ENCODE measurements at places on chromosomes 1 and 21.
A peak's percentile ranks its signal among the peaks of the same experiment; 100 is the strongest.

DNA sequence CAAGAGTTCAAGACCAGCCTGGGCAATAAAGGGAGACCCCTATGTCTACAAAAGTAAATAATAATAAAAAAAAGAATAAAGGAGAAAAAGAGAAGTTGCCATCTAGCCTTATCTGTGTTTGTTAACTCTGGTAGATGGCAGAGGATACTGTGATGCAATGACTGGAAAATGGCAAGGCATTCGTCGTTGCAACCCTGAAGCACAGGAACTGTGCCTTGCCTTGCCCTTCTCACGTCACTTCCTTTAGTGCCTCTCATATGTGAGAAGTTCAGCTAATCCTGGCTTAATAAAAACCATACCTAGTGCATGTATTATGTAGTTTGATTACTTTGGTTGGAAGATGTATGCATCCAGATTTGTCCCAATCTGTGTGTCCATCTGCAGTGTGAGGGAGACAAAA lies 25.8 kb upstream of the PIGC start:
- DNase-seq = no peak

DNA sequence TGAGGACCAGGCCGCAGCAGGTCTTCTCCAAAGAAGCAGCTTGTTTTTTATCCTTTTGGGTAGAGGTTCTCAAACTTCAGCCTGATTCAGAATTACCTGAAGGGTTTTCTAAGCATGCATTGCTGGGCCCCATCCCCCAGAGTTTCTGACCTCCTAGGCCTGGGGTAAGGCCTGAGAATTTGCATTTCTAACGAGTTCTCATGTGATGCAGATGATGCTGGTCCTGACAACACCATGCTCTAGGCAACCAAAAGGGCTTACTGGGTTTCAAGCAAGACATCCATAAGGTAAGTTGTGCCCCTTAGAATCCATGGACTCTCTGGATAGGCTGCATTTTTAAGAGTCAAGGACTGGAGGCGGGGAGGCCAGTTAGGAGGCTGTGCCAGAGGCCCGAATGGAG lies 295.1 kb downstream of the HHIPL2 start:
- no peak for DNase-seq

GRCh38 chr1:183910845-183911244 lies 105.9 kb downstream of the RGL1 start:
- no peak for DNase-seq

GRCh38 chr1:70202173-70202758 lies 3.1 kb downstream of the LRRC40 start:
- no peak for DNase-seq

DNA sequence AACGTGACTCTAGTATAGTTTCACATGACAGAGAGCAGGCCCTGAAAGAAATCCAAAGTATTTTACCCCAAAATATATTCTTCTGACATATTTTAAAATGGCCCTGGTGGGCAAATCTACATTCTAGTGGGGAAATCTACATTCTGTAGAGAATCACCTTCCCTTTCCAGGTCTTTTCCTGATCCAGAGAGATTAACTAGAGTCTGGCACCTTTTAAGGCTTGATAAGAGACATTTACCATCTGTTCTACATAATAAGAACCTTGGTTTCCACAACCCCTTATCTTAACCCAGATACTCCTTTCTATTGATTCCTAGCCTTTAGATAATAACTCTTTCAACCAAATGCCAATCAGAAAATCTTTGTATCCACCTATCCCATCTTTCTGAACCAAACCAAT lies 17.0 kb upstream of the L1TD1 start:
- DNase-seq = no peak

- DNase-seq = no peak
Measured at GRCh38 chr1:78088486-78088885, 42.7 kb downstream of the GIPC2 start.

- no peak for DNase-seq
Measured at GRCh38 chr1:214018386-214019268, 30.9 kb downstream of the PROX1 start.

DNA sequence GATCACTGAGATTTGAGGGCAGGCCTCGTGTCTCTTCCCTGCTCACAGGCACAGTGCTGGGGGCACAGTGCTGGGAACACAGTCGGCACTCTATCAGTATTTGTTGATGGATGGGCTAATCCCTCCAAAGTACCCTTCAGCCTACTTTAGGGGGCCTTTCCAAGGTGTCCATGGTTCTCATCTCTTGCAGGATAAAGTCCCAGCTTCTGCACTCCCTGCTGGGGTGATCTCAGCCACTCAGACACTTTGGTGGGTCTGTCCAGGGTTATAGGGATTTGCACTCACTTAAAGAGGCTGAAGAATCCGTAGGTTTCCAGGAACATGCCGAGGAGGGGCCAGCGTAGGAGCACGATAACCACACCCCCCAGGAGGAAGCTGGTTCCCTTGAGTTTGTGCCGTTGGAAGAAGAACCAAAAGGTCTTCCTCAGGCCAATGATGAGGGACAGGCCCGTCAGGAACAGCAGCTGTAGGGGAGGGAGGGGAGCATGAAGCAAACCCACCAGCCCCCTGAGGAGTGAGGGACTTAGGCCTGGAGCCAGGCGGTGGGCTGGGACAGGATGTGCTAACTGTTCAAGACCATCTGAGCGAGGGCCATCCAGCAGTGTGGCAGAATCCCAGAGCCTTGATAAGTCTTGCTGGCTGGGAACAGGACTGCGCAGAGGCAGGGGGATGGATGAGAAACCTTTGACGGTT lies 5.2 kb upstream of the KISS1 start:
- DNase-seq = no peak

DNA sequence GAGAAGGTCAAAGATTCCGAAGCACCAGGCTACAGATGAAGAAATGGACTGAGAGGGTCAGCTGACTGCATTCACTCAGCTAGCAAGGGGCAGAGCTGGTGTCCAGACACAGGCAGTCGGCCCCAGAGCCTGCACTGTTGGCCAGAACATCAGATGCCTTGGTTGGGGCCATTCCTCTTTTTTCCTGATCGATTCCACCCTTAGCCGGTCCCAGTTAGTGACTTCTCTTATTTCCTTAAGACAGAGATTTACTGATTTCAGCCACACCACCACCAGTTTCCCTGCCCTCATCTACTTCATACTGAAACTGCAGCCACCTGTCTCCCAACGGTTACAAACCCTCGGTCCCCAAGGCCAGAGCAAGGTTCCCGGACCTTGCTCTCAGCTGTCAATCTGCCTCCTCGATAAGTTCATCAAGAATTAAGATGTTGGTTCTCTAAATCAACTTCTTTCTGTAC lies 11.5 kb downstream of the CD58 start:
- no peak for DNase-seq

GRCh38 chr1:33260439-33260838 lies 4.1 kb downstream of the ZNF362 start:
- no peak for DNase-seq

GRCh38 chr1:209749205-209749604 lies 6.6 kb upstream of the TRAF3IP3 start:
- no peak for DNase-seq

- DNase-seq = no peak
Measured at GRCh38 chr1:236639686-236640085, 35.4 kb upstream of the HEATR1 start.

DNA sequence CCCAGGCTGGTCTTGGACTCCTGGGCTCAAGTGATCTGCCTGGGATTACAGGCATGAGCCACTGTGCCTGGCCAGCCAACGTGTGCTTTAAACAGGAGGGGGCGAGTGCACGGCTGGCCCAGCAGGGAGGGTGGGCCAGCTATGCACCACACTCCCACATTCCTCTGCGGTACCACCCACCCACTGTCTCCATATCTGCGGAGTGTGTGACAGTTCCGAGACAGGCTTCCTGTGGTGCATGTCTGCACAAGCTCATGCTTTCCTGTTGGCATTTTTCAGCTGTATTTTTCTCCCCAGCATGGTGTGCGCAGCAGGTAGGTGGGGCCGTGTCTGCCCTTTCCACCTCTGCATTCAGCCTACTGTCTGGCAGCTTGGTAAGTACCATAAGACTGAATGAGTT lies 183.3 kb downstream of the AJAP1 start:
- no peak for DNase-seq

DNA sequence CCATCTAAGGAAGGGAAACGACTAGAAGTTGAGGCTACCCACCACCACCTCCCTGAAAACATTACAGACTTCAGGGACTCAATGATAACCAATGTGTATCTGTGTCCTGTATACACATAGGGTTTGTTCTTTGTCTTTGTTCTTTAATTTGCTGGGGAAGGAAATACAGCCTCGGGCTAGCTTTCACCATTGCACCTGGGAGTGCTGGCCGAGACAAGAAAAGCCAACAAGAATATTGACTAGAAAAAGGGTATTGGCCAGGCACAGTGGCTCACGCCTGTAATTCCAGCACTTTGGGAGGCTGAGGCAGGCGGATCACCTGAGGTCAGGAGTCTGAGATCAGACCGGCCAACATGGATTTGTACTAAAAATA lies 50.4 kb downstream of the MDM4 start:
- no peak for DNase-seq

DNA sequence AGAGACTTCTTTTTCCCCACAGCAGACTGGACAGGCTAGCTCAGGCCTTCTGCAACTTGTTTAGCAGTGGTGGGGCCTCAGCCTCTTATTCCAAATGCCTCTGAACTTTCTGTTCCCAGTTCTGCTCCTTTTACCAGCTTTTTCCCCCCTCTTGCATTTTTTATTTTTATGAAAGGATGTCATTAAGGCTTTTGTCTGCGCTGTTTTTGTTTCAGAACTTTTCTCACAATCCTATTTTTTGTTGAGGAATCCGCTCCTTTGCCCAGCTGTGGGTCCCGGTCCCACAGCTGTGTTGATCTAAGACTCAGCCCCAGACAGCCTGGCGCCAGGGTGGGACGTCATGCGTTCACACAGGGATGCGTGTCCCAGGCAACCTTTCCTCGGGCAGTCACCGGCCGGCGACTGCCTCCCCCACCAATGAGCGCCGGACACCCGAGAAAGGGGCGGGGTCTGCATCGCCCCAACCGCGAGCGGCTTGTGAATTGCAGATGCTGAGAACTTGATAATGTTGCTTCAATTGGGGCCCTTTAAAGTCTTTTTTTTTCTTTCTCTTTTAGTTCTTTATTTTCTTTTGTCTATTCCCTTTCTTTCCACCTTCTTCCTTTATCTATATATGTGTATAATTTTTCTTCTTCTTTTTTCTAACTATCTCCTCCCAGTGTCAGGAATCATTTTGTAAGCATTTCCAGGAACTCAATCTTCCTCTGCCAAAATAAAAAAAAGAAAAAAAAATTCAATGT lies 3.0 kb upstream of the ID3 start:
- peak; percentile 98 for DNase-seq

- no peak for DNase-seq
Measured at GRCh38 chr1:175313672-175314225, 121.2 kb upstream of the KIAA0040 start.

DNA sequence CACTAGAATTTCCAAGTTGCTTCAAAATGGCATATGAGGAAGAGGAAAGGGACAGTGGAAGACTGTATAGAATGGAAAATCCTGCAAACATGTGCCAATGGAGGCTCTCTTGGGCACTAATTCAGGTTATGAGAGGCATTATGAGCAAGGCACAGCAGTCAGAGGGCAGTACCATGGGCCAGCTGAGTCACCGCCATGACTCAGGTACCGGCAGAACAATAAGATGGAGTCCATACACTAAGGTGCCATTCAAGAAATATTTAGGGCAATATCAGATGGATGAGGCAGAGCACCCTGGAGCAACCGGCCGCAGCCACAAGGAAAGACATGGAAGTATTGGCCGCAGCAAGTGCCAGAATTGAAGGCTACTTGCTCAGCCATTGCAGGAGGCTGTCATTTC lies 25.6 kb upstream of the VAV3 start:
- no peak for DNase-seq

- no peak for DNase-seq
Measured at GRCh38 chr1:215400741-215401140, 166.4 kb upstream of the KCTD3 start.

DNA sequence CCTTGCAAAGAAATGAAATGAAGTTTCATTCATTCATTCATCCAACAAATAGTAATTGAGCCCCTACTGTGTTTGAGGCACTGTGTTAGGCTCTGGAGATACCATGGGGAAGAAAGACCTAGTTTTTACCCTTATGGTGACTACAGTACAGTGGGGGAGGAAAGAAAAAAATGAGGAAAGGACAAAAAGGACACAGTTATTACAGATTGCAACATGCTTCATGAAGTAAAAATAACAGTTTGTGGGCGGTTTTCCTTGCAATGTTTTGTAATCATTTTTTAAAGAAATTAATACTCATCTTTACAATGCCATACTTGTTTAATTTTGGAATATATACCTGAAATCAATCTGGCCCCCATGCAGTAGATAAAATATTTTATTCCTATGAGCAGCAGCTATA lies 120.3 kb downstream of the TM2D1 start:
- no peak for DNase-seq

GRCh38 chr1:62335656-62336055 lies 16.4 kb upstream of the KANK4 start:
- no peak for DNase-seq

DNA sequence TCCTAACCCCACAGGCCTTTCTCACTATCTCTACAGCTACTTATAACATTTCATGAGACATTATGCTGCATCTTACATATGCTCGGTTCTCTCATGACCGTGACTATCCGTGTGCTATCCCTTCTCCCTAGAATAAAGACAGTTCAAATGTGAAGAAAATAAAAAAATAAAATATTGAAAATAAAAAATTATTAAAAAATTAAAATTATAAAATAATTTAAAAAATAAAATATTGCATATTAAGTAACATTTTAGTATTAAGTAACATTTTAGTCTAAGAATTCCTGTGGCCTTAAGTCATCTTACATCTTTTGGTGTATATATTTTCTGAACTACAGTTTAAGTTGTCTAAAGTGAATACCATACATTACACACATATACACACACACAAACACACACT lies 415.5 kb downstream of the DPYD start:
- no peak for DNase-seq

DNA sequence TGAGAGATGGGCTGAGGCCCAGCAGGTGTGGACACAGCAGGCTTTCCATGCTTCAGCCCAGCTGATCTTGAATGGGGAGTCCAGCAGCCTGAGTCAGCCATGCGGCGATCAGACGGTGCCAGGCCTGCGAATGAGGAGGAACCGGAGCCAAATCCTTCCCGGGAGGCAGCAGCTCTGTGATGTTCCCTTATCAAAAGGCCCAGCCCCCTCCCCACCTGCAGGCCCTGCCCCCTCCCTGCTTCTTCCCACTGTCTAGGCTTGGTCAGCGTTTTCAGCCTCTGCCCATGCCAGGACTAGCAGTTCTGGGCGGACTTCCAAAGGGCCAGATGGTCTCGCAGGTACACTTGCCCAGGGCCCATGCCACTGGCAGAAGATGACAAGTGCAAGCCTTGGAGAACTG lies 253.8 kb downstream of the KAZN start:
- DNase-seq = no peak

DNA sequence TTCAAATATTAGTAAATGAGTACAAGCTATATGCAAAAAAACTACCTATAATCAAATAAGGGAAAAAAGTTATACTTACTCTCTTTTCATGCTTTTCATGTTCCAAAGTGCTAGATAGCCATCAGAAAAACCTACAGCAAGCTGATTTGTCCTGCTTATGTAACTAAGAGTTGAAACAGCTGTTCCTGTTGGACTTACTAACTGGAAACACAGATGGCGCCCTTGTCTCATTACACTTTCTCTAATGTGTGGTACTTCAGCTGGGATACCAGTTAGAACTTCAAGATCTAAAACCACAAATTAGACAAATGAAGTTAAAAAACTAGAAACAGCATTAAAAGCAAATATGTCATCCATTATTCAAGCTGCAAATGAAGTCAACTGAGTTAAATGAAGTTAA lies 24.3 kb downstream of the AHCTF1 start:
- peak; percentile 47 for DNase-seq

Measured in HFFc6 (cell line).